ENCODE measurements at places on chromosomes 6 and 20.

DNA sequence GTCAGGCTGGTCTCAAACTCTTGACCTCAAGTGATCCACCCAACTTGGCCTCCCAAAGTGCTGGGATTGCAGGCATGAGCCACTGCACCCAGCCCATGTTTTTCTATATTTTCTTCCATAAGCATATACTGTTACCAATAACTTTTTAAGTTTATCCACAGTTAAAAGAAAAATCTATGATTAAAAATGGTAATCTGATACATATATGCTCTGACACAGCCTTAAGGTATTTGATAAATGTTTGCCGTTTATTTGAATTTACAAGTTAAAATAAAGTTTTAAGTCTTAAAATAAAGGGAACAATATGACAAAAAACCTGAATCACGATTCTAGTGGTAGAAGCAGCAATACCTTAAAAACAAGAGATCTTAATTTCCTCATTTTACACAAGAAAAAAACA lies 5.2 kb downstream of the STK38 start:
- DNase-seq: no peak

DNA sequence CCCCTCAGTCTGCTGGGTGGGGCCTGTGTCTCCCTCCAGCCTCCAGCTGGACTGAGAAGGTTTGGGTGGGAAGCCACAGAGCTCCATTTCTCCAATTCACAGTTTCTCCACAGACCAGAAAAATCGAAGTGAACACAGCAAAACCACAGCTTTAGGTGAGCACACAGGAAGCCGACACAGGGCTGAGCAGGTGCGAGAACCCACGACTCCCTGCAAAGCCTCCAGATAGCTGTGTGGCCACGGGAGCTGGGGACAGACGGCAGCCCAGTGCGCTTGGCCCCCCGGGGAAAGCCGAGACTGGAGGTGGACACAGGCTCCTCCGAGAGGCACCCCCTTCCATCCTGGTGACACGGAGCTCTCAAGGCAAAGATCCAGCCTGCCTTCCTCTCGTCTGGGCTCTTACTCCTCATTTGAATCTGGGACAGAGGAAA lies 29.0 kb upstream of the MPC1 start:
- DNase-seq: no peak

GRCh38 chr20:24696396-24696795 lies 227.0 kb downstream of the SYNDIG1 start:
- DNase-seq: no peak

- no peak for DNase-seq
These were observed 23.3 kb upstream of the BMP2 start for GRCh38 chr20:6744180-6744579.

GRCh38 chr6:21180155-21180554 lies 413.4 kb upstream of the SOX4 start:
- no peak for DNase-seq

GRCh38 chr6:110296241-110297025 lies 61.7 kb downstream of the METTL24 start:
- DNase-seq: peak; percentile 13

DNA sequence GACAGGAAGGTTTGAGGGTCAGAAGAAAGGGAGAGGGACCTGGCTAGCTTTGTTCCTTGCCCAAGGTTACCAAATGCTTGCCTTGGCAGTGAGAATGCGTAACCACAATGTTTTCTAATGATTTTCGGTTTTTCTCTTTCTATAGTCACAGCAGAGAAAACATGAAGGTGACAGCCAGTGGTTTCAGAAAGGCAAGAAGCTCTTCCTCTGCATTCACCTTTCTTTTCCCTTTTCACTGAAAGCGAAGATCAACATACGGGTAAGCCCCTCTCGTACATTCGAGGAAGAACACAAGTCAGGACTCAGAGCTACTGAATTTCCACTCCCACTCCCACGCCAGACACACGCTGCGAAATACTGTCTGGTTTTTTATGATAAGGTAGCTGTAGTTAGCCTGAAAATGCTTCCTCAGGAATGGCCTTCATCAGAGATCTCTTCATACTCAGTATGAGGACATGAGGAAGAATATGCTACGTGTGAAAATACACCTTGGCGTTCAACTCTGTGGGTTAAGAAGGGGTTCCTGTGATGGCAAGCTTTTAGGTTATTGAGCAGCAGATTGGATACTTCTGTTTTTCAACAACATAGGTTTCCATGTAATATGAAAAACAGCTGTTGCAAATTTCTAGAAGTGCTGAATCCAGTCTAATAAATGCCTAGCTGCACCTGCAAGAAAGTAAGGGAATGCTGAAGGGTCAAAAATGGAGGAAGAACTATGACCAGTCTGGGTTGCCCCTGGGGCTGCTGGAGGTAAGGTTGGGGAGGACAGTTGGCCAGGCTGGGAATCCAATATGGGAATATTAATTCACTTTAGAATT lies 7.4 kb upstream of the CD83 start:
- DNase-seq: no peak

DNA sequence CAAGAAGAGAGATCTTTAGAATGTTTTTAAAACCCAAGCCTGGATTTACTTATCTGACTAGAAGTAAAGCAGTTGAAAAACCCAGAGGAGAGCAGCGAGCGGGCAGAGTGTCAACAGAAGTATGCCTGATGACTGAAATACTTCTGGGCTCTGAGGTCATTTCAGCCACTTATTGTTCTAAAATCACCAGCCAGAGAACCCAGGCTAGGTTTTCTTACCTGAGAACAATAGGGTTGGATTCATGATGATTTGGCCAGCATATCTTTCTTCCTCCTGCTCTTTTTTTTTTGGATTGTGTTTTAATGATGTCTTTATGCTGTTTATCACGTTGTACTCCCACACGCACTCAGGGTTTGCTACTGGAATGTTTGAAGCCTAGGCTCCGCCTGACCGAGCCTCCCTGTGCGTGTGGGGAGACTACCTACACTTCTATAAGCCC lies 63.0 kb upstream of the KIF25 start:
- DNase-seq: no peak

DNA sequence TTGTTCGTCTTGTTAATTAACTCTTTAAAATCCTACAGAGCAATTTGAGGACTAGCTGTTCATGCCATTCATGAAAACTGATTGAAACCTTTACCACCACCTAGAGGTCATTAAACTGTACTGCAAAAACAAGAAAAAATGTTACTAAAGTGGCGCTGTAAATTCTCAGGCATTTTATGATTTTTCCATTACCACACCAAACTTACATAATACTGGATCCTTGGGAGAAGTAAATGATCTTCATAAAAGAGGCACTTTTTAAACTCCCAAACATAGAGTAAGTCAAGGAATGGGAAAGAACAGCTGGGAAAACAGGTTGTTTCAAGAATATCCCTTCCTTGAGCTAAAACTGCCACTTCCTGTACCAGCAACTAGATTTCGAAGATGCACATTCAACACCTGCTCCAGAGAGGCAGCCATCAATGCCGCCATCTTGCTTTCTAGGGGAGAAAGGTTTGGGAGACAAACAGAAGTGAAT lies 54.3 kb downstream of the MYLIP start:
- peak; percentile 70 for DNase-seq

- DNase-seq: peak; percentile 86
These were observed 195.5 kb downstream of the MAFB start for GRCh38 chr20:40493549-40493948.

- DNase-seq: no peak
These were observed 24.2 kb upstream of the PAQR8 start for GRCh38 chr6:52337633-52338290.

- peak; percentile 2 for DNase-seq
These were observed 708.6 kb upstream of the MARCKS start for GRCh38 chr6:113148566-113148965.

- DNase-seq: peak; percentile 54
These were observed 119.5 kb downstream of the MYB start for GRCh38 chr6:135300576-135300975.

DNA sequence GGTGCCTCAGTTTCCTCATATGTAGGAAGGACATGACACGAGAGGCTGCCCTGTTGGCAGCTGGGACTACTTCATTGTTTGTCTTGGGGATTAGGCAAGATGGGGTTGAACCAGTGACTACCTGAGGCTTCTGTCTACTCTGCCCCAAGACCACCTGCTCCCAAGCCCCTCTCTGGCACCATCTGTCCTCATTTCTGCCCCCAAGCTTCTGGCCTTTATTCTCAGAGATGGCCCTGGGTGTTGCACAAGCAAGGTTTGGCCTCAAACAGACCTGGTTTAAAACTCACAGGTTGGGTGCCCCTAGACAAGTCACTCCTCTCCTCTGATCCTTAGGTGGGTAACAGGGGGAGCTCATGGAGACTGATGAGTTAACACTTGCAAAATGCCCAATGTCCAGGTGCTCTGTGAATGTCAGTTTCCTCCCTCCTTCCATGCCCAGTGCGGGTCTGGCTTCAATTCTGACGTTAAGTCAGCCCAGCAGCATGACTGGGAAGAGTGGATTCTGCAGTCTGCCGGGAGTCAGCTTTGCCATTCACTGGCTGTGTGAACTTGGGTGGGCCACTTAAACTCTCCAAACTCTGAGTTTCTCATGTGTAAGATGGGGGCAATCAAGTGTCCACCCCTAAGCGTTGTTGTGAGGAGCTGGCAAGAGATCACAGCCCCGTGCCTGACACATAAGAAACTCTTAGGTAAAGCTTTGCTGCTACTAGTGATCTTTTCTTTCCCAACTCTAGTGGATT lies 84.5 kb upstream of the TOX2 start:
- DNase-seq: no peak

Measured in GM23248 (cell line).